Stimulated activated CD4-positive, alpha-beta T cell treated with anti-CD3 and anti-CD28 coated beads, TNF-alpha, amount 100 ng/mL, for 48 hours (primary cell): ENCODE measurements at places on chromosomes 6 and 20.

GRCh38 chr6:167330750-167331149 lies 5.9 kb downstream of the TTLL2 start:
- no peak for DNase-seq

DNA sequence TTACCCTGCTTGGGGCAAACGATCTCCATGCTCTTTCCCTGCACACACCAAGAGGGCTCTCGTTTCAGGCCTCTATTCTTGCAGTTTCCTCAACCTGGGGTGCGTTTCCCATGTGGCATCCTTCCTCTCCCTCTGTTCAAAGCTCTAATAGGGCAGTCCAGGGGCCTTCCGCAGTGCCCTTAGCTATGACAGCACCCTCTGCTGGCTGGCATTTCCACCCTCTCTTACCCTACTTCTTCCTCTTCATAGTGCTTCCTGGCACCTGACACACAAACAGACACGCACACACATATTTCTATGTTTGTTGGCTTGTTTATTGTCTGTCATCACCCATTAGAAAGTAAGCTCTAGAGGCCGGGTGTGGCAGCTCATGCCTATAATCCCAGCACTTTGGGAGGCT lies 294.0 kb downstream of the CLIC5 start:
- DNase-seq, result no peak

- peak; percentile 20 for DNase-seq
Observed at GRCh38 chr20:36384022-36384619, 78.0 kb downstream of the DLGAP4 start.

- no peak for DNase-seq
Observed at GRCh38 chr6:43515808-43516207, 918 bp downstream of the YIPF3 start.

DNA sequence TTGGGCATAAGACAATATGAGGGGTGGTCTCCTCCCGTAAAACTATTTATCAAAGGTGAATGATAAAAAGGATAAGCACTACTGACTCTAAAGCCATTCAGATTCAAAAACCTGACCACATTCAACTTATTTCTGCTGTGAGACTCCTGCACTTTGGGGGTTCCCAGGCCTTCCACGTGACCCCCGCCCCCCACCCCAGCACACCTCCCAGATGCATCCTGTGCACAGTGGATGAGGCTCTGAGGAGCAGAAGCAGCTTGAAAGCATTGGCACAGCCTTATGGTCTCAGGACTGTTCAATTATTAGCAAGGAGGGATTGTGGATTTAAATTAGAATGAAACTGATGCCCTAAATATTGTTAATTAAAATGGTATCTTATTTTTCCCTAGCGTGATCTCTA lies 55.1 kb upstream of the SAMD5 start:
- DNase-seq, result no peak
